ENCODE measurements at places on chromosomes 6 and 20. TPM values are rescaled to one million over a fixed set of nuclear protein-coding genes. Genes with fewer than 3 reads are reported as not detected.

The COL19A1 gene
- total RNA-seq: 1.6 TPM

The CD93 gene
- total RNA-seq: 0.05 TPM

GRCh38 chr6:43517505-43518357 is 842 bp downstream of the POLR1C start:
- H3K27ac ChIP-seq: no peak overlapping the region
- DNase-seq: no peak
- H3K36me3 ChIP-seq: peaks cover 28% of the 10 kb centered on the region

GRCh38 chr20:35506872-35507638 is 22.4 kb downstream of the C20orf173 start:
- H3K4me3 ChIP-seq: no peak overlapping the region
- peaks cover 14% of the 10 kb centered on the region for H3K36me3 ChIP-seq
- no peaks in the 10 kb centered on the region for H3K27me3 ChIP-seq
- no peak overlapping the region for H3K27ac ChIP-seq
- DNase-seq: no peak
- no peaks in the 10 kb centered on the region for H3K4me1 ChIP-seq

- no peak for DNase-seq
- no peaks in the 10 kb centered on the region for H3K36me3 ChIP-seq
- no peak overlapping the region for H3K27ac ChIP-seq
- no peaks in the 10 kb centered on the region for H3K27me3 ChIP-seq
- peaks cover 56% of the 10 kb centered on the region for H3K4me1 ChIP-seq
- H3K4me3 ChIP-seq: no peak overlapping the region
Observed at GRCh38 chr6:126531286-126531685, 191.4 kb downstream of the CENPW start.

DNA sequence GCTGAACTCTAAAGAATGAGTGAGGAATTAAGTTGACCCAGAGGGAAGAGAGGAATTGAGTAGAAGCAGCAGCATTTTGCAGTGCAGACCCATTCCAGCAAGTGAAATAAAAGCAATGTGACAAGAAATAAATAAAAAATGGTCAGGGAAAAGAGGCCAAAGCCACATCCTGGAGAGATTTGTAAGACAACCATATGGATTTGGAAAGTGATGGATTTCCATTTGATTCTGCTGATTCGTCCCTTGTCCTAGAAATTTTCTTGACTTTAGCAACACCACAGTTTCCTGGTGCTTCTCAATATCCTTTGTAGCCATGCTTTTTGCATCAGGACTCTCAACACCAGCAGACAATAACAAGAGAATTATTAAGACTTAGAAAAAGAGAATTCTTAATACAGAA is 29.8 kb downstream of the ANKEF1 start:
- DNase-seq: no peak
- H3K4me3 ChIP-seq: no peak overlapping the region
- no peaks in the 10 kb centered on the region for H3K4me1 ChIP-seq
- H3K27ac ChIP-seq: no peak overlapping the region

- H3K4me3 ChIP-seq: no peak overlapping the region
- H3K4me1 ChIP-seq: peaks cover 26% of the 10 kb centered on the region
- no peaks in the 10 kb centered on the region for H3K27me3 ChIP-seq
- no peak for DNase-seq
Observed at GRCh38 chr6:17478223-17478907, 85.0 kb downstream of the CAP2 start.
